ENCODE measurements at places on chromosomes 12 and 14.
A peak's percentile ranks its signal among the peaks of the same experiment; 100 is the strongest.

- DNase-seq, result no peak
These were observed 48.7 kb downstream of the PSMA6 start for GRCh38 chr14:35340616-35341453.

DNA sequence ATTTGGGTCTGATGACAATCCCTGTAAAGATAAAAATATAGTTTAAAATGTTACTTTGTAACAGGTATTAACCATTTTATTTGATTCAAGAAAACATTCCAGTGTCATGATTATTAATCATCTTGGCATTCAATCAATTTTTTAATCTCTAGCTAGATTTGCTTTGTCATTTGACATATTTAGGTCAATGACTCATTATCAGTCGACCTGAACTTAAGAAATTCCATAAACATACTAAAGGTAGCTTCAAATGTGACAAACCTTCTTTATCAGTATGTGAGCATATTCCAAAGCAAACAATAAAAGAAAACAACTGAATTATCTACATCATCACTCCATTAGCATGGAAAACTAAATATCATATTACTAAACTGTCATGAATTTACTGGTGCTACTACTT is 50.8 kb upstream of the CDKL1 start:
- no peak for DNase-seq

DNA sequence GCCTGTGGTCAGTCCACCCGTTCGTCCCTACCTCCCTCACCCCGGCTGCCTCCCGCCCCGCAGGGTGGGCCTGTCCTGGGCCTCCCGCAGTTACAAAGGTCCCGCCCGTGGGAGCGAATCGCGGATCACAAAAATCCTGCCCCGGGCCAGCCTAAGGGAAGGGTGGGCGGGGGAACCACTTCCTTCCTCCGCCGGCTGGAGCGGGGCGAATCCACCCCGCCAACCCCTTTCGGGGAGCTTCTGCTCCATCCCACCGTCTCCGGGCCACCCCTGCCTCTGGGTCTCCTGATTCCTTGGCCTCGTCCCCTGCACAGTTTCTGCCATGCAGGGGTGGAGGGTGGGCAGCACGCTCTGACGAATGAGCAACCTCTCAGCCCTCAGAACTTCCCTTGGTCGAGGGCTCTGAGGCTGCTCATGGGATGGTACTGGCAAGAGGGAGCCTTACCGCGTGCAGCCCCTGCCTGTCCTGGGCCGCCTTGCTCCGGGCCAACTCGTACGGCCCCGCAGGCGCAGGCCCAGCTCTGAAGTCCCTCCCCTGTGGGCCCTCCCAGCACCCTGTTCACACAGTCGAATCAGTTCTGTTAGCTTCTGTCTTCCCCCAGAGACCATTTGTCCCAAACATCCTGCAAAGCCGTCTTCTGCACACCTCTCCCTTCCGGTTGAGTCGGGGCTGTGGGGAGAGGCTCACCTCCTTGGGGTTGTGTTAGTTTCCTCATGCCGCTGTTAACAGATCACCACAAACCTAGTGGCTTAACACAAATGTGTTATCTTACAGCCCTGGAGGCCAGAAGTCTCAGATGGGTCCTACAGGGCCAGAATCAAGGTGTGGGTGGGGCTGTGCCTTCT is 589 bp upstream of the HVCN1 start:
- DNase-seq, result peak; percentile 44

DNA sequence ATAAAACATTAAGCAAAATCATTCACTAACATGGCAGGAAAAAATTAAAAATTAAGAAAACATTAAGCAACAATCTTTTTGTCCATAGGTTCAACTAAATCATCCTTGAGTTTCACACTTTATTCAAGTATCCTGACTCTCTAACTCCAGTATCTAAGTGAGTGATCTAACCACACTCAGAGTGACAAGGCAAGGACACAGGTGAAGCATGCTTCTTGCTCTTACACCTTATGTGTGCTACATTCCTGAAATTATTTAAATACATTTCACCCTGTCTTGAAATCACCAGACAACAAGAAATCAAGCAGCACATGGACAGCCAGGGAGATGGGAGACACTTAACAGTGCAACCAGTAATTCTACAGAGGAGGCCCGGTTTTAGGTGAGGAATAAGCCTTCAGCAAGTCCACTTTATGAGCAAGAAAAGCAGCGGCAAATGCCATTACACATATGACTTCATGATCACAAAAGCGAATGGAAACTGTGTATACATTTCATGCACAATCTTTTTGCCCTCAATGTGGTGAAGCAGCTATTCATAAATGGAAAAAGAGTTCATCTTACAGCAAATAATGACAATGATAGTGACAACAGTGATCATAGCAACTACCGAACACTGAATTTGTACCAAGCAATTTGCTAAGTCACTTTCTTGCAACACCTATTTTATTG is 37.4 kb downstream of the PHLDA1 start:
- DNase-seq, result no peak

GRCh38 chr14:100374270-100374669 is 51.1 kb downstream of the SLC25A47 start:
- no peak for DNase-seq

- DNase-seq, result no peak
These were observed 107.5 kb downstream of the TBC1D30 start for GRCh38 chr12:64931981-64932380.

- no peak for DNase-seq
These were observed 59.2 kb downstream of the TRIM9 start for GRCh38 chr14:51035611-51036192.

DNA sequence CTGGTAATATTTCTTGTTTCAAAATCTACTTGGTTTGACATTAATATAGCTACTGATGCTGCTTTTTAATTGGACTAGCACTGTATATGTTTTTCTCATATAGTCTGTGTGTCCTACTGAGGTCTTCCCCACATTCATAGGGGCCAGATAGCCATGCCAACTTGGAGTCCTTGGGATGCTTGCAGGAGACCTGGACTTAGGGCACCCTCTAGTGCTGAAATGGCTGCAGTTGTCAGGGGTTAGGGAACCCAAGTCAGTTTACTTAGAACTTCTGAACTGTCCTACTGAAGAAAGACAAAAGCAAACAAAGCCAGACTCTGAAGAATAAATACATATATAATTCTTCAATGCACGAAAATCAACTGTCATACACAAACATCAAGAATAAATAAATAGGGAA is 279.9 kb upstream of the SYT1 start:
- DNase-seq, result no peak

DNA sequence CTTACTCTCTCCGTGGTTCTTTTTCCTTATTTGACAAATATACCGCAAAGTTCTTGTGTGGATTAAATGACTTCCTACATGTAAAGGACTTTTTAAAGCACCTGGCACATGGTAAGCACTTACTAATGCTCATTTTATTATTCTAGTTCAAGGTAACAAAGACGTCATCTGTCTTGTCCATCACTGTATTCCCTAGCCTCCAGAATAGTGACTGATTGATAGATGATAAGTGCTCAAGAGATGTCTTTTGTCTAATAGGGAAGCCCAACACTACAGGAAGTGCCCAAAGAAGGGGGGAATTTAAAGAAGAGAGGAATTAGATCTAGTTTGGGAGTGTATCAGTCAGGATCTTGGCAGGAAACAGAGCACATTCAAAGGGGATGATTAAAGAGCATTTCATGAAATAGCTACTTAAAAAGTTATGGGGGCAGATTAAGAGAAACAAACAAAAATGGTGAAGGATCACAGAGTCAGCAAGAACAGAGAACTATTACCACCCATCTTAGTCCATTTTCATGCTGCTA is 151.9 kb downstream of the GXYLT1 start:
- DNase-seq, result no peak

DNA sequence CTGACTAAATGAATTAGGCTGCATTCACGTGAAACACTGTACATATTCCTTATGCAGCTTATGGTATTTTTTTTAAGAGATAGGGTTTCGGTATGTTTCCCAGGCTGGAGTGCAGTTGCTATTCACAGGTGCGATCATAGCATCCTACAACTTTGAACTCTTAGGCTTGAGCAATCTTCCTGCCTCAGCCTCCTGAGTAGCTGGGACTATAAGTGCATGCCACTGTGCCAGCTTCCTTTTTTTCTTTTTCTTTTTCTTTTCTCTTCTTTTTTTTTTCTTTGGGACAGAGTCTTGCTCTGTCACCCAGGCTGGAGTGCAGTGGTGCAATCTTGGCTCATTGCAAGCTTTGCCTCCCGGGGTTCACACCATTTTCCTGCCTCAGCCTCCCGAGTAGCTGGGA is 35.8 kb upstream of the SPPL3 start:
- no peak for DNase-seq

- DNase-seq, result no peak
These were observed 120.1 kb downstream of the MDGA2 start for GRCh38 chr14:47555333-47555732.

DNA sequence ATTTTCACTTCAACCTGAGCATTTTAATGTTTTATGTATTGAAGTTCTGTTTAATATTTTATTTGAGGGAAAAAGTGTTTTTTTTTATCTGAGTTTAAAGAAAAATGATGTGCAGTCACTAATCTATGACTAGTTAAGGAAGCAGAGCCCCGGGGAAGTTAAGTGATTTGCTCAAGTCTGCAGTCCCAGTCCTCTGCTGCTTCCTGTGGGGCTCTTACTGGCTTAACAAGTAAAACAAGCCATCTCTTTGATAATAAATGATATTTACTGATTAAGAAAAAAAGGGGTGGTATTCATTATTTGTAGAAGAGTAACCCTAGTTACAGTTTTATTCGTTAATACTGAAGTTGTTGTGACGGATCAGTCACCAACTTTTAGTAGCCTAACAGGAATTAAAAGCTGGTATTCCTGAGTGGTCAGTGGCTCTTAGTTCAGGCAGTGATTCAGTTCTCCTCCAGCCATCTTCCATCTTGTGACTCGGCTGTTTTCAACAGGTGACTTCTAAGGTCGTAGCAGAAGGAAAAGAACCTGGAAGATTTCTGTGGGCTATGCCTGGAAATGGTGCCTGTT is 21.7 kb downstream of the BICDL1 start:
- no peak for DNase-seq

GRCh38 chr12:80161612-80162011 is 62.3 kb downstream of the OTOGL start:
- DNase-seq, result no peak

- no peak for DNase-seq
These were observed 21.8 kb downstream of the MDM1 start for GRCh38 chr12:68310370-68310769.

GRCh38 chr14:24430682-24431568 is 1.2 kb downstream of the KHNYN start:
- DNase-seq, result peak; percentile 74

DNA sequence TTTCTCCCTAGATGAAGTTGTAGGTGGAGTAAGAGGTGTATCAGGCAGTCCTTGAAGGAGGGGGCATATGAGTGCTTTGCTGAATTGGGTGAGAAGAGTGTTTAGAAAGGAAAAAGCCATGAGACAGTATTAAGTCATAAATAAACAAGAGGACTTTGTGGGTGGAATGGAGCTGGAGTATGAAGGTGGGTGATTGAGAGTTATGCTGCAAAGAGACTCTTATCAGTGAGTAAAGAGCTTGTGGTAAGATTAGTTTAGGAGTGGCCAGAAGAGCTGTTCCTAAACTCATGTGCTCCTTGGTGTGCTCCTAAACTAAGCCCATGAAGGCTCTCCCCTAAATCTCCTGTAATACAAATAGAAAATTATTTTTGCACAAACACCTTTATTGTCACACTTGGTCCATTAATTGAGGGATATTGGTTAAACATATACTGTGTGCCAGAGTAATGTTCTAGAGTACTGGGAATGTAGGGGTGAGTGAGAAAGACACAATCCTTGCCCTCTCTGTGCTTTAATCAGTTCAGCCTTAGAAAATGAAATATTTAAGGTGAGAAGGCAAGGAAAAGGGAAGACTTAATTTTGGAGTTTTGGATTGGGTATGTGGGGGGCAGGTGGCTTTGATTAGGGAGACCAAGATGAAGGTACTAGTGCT is 9.8 kb downstream of the CHPT1 start:
- DNase-seq, result no peak

DNA sequence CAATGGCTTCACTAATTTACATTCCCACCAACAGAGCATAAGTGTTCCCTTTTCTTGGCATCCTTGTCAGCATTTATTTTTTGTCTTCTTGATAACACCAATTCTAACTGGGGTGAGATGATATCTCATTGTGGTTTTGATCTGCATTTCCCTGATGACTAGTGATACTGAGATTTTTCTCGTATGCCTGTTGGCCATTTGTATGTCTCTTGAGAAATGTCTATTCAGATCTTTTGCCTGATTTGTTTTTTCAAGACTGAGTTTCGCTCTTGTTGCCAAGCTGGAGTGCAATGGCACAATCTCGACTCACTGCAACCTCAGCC is 4.7 kb upstream of the PLD4 start:
- no peak for DNase-seq

- no peak for DNase-seq
These were observed 166.0 kb upstream of the NOS1 start for GRCh38 chr12:117527479-117527855.

GRCh38 chr12:131402781-131403396 is 308.0 kb upstream of the SFSWAP start:
- no peak for DNase-seq

DNA sequence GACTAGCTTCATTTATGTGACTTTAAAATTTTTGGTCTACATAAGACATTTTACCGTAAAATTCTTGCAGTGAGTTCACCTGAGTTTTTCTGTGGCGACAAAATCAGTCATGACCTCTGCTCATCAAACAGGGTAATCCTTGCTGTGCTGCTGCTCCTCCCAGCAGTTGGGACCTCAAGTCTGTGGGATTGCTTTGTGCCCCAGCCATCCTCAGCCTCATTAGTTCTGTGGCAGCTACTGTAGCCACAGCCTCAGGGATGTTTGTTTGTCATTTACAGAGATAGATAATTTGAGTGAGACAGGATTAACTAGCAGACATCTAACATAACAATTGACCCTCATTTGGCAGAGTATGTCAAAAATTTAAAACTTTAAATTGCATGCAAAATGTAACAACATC is 357.0 kb downstream of the PCNX1 start:
- no peak for DNase-seq

GRCh38 chr12:12539028-12539810 is 23.4 kb downstream of the DUSP16 start:
- DNase-seq, result no peak

- no peak for DNase-seq
These were observed 58.7 kb upstream of the G2E3 start for GRCh38 chr14:30500222-30500621.

DNA sequence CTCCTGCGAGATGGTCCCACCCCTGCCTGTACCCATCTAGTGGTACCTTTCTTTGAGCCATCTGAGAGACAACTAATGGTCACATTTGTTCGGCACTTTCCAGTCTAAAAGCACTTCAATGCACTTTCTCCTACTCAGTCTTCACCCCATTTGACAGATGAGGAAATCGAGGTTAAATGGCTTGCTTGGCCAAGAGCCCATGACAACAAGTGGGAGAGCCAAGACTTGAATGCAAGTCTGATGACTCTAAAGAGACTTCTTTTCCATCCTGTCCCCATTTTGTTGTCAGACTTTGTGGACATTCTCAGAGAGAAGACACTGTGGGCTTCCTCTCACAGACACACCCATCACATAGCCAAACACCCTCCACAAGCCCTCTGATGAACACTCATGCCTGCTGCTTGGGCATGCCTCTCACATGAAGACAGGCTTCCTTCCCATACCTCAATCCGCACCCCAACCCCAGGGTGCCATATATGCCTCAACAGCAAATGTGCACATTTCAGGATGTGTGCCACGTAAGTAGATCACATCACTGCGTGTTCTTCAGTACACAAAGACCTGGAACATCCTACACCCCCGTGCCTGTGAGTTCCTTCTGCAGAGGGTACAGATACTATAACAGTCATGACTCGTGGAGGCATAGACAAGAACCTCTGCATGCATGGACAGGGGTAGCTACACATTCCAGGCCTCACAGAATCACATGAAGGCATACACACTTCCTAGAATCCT is 805 bp downstream of the MYH7 start:
- DNase-seq, result no peak
